ENCODE measurements at places on chromosomes 7 and 10.

DNA sequence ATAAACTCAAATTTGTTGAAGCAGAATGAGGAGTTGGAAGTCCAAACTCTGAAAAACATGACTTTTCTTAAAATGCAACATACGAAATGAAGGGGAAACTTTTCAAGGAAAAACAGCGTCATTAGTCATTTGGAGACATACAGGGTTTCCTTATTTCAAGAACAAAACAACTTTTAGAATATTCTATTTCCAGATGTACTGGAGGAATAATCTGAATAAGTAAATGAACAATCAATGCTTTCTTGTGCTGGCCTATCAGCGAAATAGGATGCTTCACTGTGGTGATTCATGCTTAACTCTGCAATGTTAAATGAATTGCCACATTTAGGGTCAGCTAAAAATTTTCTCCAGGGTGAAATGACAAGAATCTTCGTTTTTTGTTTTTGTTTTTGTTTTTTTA lies 114.3 kb downstream of the SEMA3C start:
- no peak for DNase-seq

- DNase-seq, result peak; percentile 51
Measured at GRCh38 chr10:75801121-75801520, 369.7 kb downstream of the LRMDA start.

DNA sequence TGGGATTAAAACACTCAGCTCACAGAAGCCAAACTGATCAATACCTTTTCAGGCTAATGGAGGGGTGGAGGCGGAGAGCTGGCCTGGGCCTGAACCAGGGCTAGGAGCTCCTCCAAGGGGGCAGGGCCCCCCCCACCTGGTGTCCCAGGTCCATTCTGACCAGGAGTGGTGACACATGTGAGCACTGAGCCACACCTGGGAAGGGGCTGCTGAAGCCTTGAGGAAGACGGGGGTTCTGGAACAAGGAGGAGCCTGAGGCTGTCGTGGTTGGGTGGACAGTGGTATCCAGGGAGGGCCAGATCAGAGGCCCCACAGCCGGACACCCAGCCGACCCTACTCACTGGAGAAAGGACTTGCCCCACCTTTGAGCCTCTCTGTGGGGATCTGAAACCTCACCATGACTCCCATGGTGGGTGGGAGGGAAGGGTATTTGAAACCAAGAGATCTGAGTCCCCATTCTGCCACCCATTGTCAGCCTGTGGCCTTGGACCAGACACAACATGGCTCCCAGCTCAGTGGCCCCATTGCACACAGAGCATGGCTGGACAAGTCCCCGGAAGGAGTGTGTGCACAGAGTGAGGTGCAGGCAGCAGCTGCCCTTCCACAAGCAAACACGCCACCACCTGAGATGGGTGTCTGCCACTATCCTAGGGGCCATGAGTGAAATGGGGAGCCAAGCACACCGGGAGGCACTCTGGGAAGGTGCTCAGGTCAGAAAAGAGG lies 12.4 kb downstream of the TMEM273 start:
- DNase-seq, result no peak

DNA sequence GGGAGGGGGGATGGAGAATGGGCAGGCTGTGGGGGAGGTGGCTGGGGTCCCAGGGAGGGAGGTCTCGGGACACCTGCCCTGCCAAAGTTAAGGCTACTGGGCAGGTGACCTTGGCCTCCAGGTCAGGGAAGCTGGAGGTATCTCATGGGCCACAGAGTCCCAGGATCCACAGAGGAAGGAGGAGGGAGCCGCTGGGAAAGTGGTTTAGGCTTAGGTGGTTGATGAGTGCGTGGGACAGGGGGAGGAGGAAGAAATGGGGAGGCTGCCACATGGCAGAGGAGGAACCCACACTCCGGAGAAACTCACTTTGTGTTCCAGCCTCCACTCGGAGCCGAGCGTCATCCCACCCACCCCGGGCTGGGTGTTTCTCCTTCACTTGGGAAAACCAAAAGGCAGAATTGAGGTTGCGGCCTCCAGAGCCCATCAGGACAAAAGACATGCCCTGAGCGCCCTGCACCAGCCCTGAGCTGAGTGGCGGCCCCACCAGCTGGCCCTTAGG lies 46.1 kb downstream of the ASB13 start:
- DNase-seq, result no peak

- no peak for DNase-seq
Measured at GRCh38 chr10:67076144-67076543, 150.3 kb downstream of the LRRTM3 start.

All from GM23338 (cell line).